ENCODE measurements at places on chromosomes 7 and 10.

DNA sequence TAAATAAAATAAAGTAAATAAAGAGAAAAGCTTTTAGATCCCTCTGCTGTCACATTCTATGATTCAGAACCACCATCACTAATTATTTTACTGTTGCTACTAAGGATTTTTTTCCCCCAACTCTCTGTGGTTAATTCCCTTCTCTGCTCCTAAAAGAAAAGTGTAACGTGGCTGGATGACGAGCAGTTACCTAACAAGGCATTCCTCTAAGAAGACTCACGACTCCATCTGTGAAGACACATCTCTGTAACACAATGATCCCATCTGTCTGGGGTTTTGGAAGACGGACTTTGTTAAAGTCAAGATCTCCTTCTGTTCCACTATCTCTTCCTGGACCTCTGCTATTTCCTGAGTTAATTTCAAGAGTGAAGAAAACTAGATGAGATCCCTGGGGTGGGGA is 179.9 kb downstream of the SFMBT2 start:
- no peak for DNase-seq

DNA sequence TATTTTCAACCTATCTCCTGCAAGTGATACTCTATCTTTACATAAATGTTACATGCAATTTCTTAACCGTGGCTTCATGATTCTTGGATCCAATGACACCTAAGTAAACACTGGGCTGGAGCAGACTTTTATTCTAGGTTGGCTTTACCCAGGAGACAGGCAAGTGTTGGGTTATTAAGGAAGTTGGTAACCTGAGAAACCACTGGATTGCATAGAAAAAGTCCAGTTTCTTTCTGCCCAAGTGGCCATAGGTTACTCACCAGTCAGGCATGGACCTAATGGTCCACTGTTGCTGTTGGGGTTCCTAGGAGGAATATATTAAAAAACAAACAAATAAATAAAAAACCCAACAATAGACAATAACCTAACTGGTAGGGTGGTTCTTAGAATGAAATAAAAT is 112.8 kb downstream of the SEMA3D start:
- no peak for DNase-seq

GRCh38 chr7:115782696-115783490 is 247.7 kb downstream of the TFEC start:
- DNase-seq = no peak

DNA sequence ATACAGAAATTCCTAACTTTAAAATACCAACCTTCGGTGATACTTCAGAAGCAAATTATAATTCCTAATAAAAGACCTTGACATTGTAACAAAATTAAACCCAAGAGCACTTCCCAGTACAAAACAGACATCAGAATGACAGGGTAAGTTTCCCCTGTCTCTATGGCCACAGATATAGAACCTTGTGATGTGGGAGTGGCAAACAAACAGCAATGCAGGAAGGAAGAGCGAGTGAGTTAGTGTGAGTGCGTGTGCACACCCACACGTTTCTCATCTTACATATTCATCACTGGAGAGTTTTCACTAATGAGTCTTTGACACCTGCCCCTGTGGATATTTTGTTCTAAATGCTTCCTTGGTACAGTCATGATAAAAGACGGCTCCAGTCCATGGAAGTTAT is 72.2 kb downstream of the VWC2 start:
- DNase-seq = no peak

DNA sequence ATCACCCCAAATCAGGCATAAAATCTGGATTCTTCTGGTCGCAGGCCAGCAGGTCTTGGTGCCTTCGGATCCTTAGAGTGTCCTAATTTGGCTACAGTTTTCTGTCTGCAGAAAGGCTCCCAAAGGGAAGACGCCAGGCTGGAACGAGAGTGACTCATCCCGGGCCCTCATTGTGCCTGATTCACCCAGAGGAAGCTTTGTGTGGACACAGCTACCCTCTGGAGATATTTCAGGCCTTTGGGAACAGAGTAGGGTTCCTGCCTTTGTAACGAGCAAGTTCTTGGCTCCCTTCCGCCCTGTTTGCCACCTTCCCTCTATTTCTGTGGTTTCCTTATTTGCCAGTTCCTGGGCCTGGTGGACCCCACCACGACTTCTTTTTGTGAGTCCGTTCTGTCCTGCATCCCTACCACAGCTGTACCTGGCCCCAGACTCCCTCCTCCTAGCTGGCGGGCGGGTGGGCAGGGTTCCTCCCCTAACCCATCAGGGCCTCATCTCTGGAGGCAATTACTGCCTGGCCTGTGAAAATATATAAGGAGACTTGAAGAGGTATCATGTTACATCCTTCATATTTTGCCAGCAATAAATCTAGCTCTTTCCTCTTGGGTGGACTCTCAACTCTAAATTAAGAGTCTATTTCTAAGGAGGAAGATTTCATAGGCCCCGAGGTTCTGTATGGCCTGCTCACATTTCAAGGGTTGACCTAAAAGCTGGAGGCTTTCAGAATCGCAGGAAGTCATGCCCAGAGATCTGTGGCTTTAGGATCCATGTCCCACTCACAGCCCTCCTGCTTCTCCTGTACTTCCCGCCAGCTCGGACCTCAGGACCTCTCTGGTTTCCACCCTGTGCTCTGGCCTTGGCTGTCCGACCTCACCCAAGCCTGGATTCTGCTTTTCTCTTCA is 219.2 kb upstream of the ZNF32 start:
- DNase-seq = peak; percentile 93

Data from HFFc6 (cell line).